Large intestine (tissue), 12 donors: ENCODE measurements at places on chromosomes 1 and 21. TPM values are rescaled to one million over a fixed set of nuclear protein-coding genes. Genes with fewer than 3 reads are reported as not detected.

GRCh38 chr1:193762236-193762635, 575.8 kb upstream of the B3GALT2 start:
- no peak for DNase-seq

DNA sequence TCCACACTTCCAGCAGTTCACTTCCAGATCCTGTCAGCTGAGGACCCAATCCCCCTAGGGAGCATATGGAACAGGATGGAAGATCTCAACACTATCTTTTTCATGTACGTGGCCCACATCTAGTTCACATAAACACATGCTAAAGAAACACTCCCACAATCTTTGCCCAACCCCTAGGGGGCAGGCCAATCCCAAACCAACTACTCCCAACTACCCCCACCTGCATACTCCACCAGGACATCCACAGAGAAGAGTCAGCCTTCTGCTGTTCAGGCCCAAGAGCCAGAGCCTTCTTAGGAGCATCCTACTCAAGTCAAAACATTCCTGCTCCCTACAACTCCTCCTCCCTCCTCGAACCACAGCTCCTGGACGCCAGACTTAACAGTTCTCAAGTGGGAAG, 5.6 kb upstream of the SLC5A9 start:
- no peak for DNase-seq

- DNase-seq, result no peak
Observed at GRCh38 chr1:234525099-234525799, 46.3 kb upstream of the TARBP1 start.

PPM1J gene
- 0.52 TPM for polyA plus RNA-seq

DNA sequence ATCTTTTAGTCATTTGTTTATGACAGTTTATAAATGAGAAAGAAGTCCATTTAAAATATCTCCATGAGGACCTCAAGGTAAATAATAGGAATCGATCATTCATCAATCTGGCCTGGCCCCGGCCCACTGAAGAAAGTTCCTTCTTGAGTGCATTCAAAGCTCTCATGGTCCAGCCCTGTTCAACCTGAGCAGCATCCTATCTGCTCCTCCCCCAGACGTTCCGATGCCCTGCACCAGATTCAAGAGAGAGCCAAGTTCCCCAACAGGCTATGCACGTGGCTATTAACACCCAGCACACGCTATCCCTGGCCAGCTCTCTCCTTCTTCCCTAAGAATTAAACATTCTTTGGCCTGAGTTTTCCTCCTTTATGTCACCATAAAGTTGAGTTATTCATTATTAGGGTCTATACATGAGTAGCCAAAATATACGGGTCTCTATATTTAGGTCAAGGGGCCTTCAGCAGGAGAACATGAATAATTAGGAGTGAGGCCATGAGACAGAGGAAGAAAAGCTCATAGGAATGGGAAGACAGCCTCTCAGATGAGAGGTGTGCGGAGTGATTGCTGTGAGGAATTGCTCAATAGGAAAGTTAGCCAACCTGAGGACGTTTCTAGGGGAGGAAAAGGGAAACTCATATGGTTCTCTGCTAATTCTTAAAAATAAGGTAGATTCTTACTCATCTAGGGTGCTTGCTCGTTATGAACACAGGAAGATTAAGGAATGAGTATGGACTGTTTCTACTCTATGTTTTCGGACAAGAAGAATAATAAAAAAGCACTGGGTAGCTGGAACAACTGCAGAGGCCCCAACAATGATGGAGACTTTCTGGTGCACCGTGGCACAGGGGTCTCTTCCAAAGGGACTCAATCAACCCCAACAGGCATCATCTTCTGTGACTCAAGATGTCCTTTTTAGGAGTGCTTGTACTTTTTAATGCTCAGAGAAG, 23.6 kb downstream of the RUNX1 start:
- DNase-seq, result no peak

DNA sequence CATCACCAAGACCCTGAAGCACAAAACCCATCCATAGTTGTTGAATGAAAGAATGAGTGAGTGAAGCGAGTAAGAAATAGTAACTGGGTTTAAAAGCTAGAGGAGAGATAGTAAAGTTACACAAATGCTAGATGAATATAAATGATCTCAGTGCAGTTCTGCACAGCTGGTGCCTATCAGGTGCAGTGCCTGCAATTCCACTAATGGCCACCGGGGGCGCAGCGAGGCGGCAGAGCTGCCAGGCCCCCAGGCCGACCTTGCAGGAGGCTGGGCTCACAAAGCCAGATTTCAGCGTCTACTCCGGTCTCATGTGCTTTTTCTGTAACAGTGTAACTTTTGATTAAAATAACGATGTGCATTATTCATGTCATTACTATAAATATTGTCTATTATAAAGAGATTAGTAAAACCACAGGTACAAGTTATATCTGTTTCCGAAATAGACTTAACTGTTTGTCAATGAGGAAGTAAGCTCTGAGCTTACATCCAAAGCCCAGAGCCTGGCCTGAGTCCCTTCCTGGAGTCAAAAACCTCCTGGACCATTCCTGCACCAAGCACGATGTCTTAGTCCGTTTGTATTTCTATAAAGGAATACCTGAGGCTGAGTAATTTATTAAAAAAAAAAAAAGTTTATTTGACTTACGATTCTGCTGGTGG, 477.6 kb downstream of the NPHP4 start:
- peak; percentile 25 for DNase-seq

- DNase-seq, result peak; percentile 83
Observed at GRCh38 chr1:174160109-174160473, 771 bp downstream of the RABGAP1L start.

GRCh38 chr1:181010789-181011188, 11.9 kb downstream of the STX6 start:
- DNase-seq, result no peak

DNA sequence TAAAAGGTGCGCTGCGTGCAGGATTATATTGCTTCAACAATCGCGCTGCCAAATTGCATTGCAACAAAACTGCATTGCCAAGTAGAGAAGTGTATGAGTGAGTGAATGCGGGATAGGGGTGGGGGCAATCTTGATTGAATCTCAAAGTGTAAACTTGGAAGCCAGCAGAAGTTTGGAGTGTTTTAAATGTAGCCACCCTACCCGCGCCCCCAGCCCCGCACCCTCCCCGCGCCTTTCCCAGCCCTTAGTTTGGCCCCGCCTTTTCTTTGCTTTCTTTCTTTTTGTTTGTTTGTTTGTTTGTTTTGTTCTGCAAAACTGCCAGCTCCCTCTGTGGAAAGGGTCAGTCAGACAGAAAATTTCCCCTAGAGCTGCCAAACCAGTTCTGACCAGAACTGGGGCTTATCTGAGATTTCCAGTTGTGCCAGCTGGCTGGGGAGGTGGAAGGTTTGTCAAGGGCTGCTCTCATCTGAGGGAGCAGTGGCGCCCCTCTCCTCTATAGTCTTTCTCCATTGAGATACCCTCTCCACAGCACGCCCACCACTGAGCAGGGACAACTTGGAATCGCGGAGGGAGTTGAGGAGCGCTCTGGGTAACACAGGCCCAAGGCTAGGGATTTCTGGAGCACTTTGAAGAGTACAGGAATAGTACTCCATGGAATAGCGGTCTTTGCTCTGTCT, 666 bp upstream of the BEND5 start:
- peak; percentile 34 for DNase-seq

ARMH1 gene
- 2.8 TPM for polyA plus RNA-seq

CCDC185 gene
- polyA plus RNA-seq, result not detected

- no peak for DNase-seq
Observed at GRCh38 chr1:157144509-157144908, 6.3 kb upstream of the ETV3 start.

ZMYND12 gene
- 1.3 TPM for polyA plus RNA-seq

RHEX gene
- polyA plus RNA-seq, result 0.45 TPM

C4BPA gene
- 0.04 TPM for polyA plus RNA-seq

DNA sequence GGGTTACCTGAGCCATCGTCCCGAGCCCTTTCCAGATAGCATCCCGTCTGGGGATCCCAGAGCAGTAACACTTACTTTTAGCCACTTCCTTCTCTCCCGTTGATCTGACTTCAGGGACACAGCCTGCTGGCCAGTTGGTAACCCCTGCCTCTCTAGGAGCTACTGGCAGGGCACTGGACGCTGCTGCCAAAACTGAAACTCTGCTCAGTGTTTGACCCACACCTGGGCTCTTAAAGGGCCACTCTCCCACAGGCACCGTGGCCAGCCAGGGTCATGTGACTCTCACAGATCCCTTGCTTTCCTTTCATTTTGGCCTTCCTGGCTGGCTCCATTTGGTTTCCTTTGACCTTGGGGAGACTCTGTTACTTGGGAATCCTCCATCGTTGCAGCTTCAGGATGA, at the start of gene PIGR:
Gene PIGR, minus strand, starts transcription at position 206 of the 400 bp plus-strand sequence. CDS start 5,935 bp downstream, outside the sequence.
- DNase-seq, result no peak

KMO gene
- polyA plus RNA-seq, result 0.55 TPM

DNA sequence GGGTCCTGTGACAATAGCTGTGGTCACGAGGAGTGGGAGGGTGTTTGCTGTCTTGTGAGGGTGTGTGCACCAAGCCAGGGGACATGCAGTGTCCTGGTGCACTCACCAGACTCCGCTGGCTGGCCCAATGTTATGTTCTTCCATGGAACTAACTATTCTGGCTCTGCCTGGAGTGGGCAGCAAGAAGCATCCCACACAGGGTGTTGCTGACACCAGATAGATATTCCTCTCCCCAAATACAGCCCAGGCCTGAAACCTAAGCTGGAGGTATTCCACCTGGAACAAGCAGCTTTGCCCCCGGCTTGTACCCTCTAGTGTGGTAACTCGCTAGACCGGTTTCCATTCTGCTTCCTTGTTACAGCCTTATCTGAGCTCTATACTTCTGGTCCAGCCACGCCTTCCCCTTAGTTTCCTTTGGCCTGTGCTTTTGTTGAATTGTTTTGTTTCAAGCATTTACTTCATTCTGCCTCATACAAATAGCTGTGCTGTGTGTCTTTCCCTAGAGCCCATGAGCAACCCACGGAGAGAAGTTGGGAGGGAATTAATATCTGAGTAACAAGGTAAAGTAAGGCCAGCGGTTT, 14.7 kb upstream of the LY9 start:
- peak; percentile 91 for DNase-seq

GRCh38 chr1:164515711-164516331, 43.2 kb upstream of the PBX1 start:
- no peak for DNase-seq

FMN2 gene
- 1.8 TPM for polyA plus RNA-seq

- no peak for DNase-seq
Observed at GRCh38 chr1:1098681-1099421, 17.0 kb downstream of the C1orf159 start.

CAPN8 gene
- polyA plus RNA-seq, result 8.7 TPM

GRCh38 chr1:3078430-3078861, 9.4 kb downstream of the PRDM16 start:
- no peak for DNase-seq

GRCh38 chr1:24572301-24572700, 16.4 kb downstream of the NCMAP start:
- DNase-seq, result no peak

GRCh38 chr1:109579491-109579890, 31.1 kb downstream of the GNAI3 start:
- DNase-seq, result no peak

DNA sequence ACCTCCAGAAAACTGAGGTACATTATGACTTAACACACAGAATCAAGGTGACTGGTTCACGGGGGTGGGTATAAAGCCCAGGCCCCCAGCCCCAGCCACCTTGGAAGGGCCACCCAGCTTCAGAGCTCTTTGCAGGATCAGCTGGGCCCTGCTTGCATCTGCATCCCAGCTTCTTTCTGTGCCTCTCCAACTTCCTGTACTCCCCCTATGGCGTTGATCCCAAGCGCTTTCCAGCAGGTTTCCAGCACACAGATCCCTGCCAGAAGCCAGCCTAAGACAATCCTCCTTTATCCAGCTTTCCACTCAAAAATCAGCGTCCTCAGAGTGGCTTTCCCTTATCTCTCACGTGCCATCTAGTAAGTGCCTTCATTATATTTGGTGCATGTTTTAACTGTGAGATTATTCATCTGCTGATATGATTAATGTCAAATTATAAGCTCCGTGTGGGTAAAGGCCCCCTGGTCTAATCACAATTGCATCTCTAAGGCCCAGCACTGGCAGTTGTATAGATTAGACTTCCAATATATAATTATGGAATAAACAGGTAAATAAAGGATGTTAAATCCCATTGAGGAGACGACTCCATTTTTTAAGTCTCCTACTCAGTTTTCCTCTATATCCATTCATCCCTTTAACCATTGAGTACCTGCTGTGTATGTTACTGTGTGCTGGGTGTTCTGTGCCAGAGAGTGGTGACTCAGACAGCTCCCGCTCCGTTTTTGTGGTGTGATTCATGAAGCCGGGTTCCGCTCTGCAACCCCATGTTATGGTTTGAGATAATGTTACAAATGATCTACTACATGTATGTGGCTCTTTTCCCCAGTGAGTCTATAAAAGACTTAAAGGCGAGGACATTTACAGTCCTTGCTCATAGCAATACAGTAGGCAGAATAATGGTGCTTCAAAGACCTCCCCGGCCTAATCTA, 387.6 kb downstream of the PCP4 start:
- DNase-seq, result no peak

ESRRG gene
- polyA plus RNA-seq, result 9.0 TPM

GBP2 gene
- polyA plus RNA-seq, result 56.9 TPM

HMGCL gene
- polyA plus RNA-seq, result 66.3 TPM

CFAP107 gene
- 0.03 TPM for polyA plus RNA-seq

GRCh38 chr1:168312718-168313604, 32.3 kb downstream of the TBX19 start:
- DNase-seq, result no peak

DNA sequence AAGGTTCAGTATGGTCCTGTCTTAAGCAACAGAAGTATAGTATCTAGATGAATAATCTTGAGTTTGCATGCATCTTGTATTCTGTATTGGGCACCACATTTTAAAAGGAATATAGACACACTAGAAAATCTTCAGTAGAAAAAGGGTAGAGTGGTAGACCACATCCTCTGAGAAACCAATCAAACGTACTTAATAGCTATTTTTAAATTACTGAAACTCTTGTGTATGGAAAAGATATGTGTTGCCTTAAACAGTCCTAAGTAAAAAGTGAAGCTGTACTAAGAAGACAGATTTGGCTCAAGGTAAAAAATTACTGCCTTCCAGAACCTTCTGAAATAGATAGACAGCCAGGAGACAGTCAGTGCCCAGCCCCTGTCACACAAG, 3.1 kb downstream of the CTXND2 start:
- no peak for DNase-seq

HES3 gene
- polyA plus RNA-seq, result not detected

DNA sequence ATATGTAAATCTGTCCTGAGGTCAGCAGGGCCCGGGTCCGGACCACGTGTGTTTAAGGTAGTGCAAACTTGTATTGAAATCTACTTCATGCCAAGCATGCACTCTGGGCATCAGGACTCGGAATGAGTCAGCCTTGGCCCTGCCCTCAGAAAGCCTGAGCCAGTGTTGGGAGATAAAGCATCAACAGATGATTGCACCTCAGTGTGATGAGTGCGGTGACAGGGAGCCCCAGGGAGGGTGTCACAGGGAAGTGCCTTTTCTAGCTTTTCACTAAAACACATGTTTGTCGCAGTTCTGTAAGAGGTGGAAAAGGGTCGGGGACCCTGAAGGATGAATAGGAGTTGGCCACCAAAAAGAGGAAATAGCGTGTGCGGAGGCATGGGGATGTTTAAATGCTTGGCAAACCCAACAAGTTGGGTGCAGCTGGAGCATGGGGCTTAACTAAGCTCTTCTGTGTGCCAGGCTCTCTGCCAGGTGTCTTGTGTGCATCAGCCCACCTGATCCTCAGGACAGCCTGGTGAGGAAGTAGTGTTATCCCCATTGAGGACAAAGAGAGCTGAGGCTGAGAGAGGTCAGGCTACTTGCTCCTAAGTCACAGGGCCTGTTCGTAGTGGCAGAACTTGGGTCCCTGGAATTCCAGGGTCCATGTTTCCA, 48.2 kb upstream of the EPB41 start:
- no peak for DNase-seq

- DNase-seq, result no peak
Observed at GRCh38 chr1:87180682-87181081, 148.0 kb upstream of the LMO4 start.

PDE9A gene
- polyA plus RNA-seq, result 19.8 TPM

OR14K1 gene
- not detected for polyA plus RNA-seq

GRCh38 chr1:214718724-214719123, 115.7 kb downstream of the CENPF start:
- DNase-seq, result no peak
